ENCODE measurements at places on chromosomes 4 and X.

DNA sequence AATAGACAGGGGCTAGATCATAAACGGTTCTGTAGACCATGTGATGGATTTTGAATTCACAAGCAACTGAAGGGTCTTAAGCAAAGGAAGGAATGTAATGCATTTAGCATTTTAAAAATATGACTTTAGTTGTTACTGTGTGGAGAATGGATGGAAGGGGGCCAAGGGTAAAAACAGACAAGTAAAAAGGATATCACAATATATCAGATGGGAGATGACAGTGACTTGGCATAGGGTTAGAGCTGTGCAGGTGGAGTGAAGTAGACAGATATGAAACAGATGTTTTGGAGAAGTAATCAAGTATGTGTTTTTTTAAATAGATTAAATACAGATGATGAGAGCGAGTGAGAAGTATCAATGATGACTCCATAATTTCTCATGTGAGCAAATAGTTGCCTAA is 1116.0 kb upstream of the TENM3 start:
- H3K27me3 ChIP-seq = no peaks in the 10 kb centered on the region
- no peaks in the 10 kb centered on the region for H3K4me1 ChIP-seq
- H3K27ac ChIP-seq = no peak overlapping the region
- no peak overlapping the region for H3K4me3 ChIP-seq
- no peak for DNase-seq

DNA sequence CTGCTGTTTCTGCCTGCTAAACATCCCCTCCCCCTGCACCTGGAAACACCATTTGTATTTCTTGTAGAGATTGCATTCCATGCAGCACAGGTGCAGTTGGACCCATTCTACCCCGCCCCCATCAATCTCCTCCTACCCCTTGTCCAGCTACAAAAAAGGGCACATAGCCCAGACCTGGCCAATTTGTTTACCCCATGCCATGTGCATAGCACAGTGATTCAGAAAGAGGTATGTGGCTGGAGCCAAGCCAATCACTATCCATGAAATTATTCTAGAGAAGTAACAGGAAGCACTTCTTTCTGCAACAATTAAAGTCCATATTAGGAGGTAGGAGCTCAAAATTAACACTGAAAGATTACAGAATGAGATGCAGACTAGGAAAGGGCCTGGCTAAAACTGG is 20.2 kb upstream of the TMEM184C start:
- H3K4me1 ChIP-seq = no peaks in the 10 kb centered on the region
- H3K27me3 ChIP-seq = no peaks in the 10 kb centered on the region
- DNase-seq = no peak
- no peak overlapping the region for H3K4me3 ChIP-seq
- H3K36me3 ChIP-seq = no peaks in the 10 kb centered on the region

- no peak overlapping the region for H3K4me3 ChIP-seq
- no peak overlapping the region for H3K27ac ChIP-seq
- no peaks in the 10 kb centered on the region for H3K36me3 ChIP-seq
- no peaks in the 10 kb centered on the region for H3K4me1 ChIP-seq
- no peaks in the 10 kb centered on the region for H3K27me3 ChIP-seq
Observed at GRCh38 chrX:123274796-123275195, 90.7 kb downstream of the GRIA3 start.

- H3K4me3 ChIP-seq = no peak overlapping the region
- H3K27me3 ChIP-seq = no peaks in the 10 kb centered on the region
- H3K27ac ChIP-seq = no peak overlapping the region
- no peaks in the 10 kb centered on the region for H3K4me1 ChIP-seq
- H3K36me3 ChIP-seq = no peaks in the 10 kb centered on the region
Observed at GRCh38 chr4:28073860-28074555, 1213.4 kb downstream of the STIM2 start.

DNA sequence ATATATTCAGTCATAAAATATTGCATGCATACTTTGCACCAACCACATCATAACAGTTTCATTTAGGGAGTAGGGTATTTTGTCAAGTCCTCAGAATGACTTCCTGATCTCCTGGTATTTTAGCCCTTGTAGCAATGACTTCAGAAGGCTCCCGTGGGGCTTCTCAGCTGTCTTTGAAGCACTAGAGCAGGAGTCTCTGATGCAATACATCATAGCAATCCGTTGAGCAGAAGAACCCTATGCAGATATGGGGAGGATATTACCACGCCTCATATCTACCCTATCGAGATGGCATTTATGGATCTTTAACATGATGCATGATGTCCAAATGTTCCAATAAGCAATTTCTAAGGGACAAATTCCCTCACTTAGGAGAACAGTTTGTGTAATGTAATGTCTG is 373.7 kb upstream of the FTHL17 start:
- no peaks in the 10 kb centered on the region for H3K36me3 ChIP-seq
- no peak overlapping the region for H3K27ac ChIP-seq
- DNase-seq = no peak
- H3K4me3 ChIP-seq = no peak overlapping the region
- no peaks in the 10 kb centered on the region for H3K27me3 ChIP-seq

- no peaks in the 10 kb centered on the region for H3K27me3 ChIP-seq
- H3K36me3 ChIP-seq = no peaks in the 10 kb centered on the region
- H3K4me3 ChIP-seq = no peak overlapping the region
Observed at GRCh38 chrX:71941776-71942175, 31.1 kb downstream of the NHSL2 start.

GRCh38 chr4:169416997-169417396 is 146.2 kb upstream of the SH3RF1 start:
- no peaks in the 10 kb centered on the region for H3K27me3 ChIP-seq
- no peak overlapping the region for H3K27ac ChIP-seq
- H3K4me3 ChIP-seq = no peak overlapping the region

DNA sequence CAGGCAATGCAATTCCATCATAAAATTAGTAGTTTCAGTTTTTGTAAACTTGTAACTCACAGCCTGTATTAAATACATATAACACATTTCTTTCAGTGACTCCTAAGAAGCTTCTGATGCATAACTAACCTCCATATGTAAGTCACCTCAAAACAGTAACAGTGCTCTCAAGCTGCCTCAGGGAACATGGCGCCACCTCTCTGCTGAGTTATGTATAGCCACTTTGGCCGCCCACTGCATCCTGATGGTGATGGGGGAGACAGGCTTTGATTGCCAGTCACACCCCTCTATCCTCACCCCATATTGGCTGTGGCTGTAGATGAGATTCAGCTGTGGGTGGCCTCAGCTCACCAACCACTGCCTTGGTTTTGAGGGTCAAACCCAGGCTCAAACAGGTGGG is 54.3 kb downstream of the LRBA start:
- H3K4me1 ChIP-seq = no peaks in the 10 kb centered on the region
- no peak for DNase-seq
- no peaks in the 10 kb centered on the region for H3K36me3 ChIP-seq
- H3K4me3 ChIP-seq = no peak overlapping the region
- no peaks in the 10 kb centered on the region for H3K27me3 ChIP-seq
- no peak overlapping the region for H3K27ac ChIP-seq

- no peaks in the 10 kb centered on the region for H3K4me1 ChIP-seq
- H3K4me3 ChIP-seq = no peak overlapping the region
- H3K36me3 ChIP-seq = no peaks in the 10 kb centered on the region
Observed at GRCh38 chr4:156685308-156685707, 286.3 kb downstream of the PDGFC start.

- no peaks in the 10 kb centered on the region for H3K36me3 ChIP-seq
- H3K27me3 ChIP-seq = no peaks in the 10 kb centered on the region
- H3K27ac ChIP-seq = no peak overlapping the region
- no peak for DNase-seq
- H3K4me1 ChIP-seq = no peaks in the 10 kb centered on the region
Observed at GRCh38 chr4:179328627-179329026, 1886.4 kb upstream of the AGA start.

- H3K27ac ChIP-seq = no peak overlapping the region
- DNase-seq = no peak
Observed at GRCh38 chrX:65407157-65407626, 127.4 kb downstream of the LAS1L start.

- H3K36me3 ChIP-seq = peaks cover 13% of the 10 kb centered on the region
- peaks cover 7% of the 10 kb centered on the region for H3K4me1 ChIP-seq
- no peak for DNase-seq
- no peak overlapping the region for H3K27ac ChIP-seq
Observed at GRCh38 chr4:183455431-183456195, 11.2 kb downstream of the CDKN2AIP start.

GRCh38 chrX:40244980-40245379 is 147.2 kb upstream of the BCOR start:
- no peaks in the 10 kb centered on the region for H3K36me3 ChIP-seq
- no peak overlapping the region for H3K27ac ChIP-seq
- peaks cover 10% of the 10 kb centered on the region for H3K4me1 ChIP-seq

GRCh38 chrX:45322820-45323219 is 122.1 kb upstream of the DIPK2B start:
- H3K4me3 ChIP-seq = no peak overlapping the region
- no peaks in the 10 kb centered on the region for H3K36me3 ChIP-seq
- H3K27ac ChIP-seq = no peak overlapping the region
- H3K4me1 ChIP-seq = no peaks in the 10 kb centered on the region
- H3K27me3 ChIP-seq = no peaks in the 10 kb centered on the region

DNA sequence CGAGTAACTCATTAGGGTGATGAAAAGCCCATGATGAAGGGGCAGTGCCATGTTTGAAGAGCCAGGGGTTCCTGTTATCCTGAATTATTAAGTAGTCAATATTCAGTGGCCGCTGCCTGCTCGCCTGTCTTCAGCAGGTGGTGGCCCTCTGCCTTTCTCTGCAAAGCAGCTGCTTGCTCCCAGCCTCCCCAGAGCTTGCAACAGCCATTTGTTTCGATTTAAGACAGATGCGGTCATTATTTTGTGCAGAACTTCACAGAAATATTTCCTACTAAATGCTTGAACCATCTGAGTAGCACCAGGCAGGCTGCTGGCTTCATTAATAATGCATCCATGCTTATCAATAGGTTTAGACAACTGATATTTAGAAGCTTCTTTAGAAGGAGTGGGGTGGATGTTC is 104.3 kb upstream of the TTC29 start:
- no peaks in the 10 kb centered on the region for H3K27me3 ChIP-seq
- no peaks in the 10 kb centered on the region for H3K36me3 ChIP-seq
- H3K27ac ChIP-seq = no peak overlapping the region
- no peak overlapping the region for H3K4me3 ChIP-seq
- H3K4me1 ChIP-seq = no peaks in the 10 kb centered on the region

GRCh38 chr4:42555828-42556227 is 101.1 kb downstream of the ATP8A1 start:
- peaks cover 33% of the 10 kb centered on the region for H3K36me3 ChIP-seq
- no peaks in the 10 kb centered on the region for H3K27me3 ChIP-seq
- no peak overlapping the region for H3K27ac ChIP-seq
- no peak overlapping the region for H3K4me3 ChIP-seq

DNA sequence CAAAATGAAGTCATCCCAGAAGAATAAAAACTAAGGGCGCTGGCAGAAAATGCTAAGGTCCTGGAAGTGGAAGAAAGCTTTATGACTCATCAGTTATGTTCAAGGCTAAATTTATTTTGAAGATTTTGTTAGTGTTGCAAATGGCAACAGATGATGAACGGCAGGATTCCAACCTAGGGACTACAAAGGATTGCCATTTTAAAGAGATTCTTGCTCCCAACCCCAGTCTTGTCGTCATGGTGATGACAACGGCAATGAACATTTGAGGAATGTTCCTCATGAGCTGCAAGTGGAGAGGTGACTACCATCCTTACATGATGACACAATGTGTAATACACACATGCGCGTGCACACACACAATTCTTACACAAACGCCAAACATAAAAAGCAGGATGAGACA is 54.4 kb upstream of the FTHL17 start:
- H3K4me3 ChIP-seq = no peak overlapping the region
- no peak for DNase-seq
- no peaks in the 10 kb centered on the region for H3K36me3 ChIP-seq
- H3K27ac ChIP-seq = no peak overlapping the region
- H3K27me3 ChIP-seq = no peaks in the 10 kb centered on the region

- no peak overlapping the region for H3K4me3 ChIP-seq
- H3K27ac ChIP-seq = no peak overlapping the region
- no peaks in the 10 kb centered on the region for H3K4me1 ChIP-seq
- no peaks in the 10 kb centered on the region for H3K36me3 ChIP-seq
- DNase-seq = no peak
Observed at GRCh38 chr4:19580095-19580494, 671.6 kb upstream of the SLIT2 start.

DNA sequence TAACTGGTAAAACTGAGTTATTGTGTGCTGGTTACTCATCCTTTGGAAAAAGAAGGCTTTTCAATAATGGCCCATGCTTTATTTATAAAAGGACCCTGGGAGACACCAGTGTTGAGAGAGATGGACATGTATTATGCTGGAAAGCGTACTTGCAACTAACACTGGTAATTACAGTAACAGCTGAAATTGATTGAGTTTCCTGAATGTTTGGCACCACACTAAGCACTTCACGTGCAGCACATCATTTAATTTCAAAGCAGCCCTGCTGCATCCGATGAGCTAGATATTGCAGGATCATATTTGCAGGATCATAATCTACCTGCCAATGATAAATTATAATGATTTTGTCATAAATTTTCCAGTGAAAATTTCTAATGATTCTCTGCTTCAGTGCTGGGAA is 81.5 kb downstream of the QRFPR start:
- no peaks in the 10 kb centered on the region for H3K27me3 ChIP-seq
- DNase-seq = no peak
- no peaks in the 10 kb centered on the region for H3K36me3 ChIP-seq
- H3K4me3 ChIP-seq = no peak overlapping the region
- H3K4me1 ChIP-seq = no peaks in the 10 kb centered on the region

DNA sequence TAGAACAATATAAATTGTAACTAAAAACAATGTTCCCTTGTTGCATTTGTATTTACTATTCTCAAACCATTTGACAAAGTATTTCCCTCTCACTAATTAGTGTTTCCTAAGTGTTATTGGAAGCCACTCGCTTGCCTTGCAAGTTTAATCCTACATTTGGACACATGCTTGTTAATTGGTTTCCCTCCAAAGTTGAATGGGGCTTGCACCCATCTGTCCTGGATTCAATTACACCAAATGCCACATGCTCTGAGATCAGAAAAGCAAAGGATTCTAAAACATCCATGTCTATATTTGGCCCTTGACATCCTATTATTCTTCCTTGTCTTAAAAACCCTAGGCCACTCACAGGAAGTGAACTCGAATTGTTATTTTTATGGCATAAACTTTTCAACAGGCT is 146.6 kb downstream of the AMELX start:
- no peak overlapping the region for H3K27ac ChIP-seq
- H3K4me1 ChIP-seq = no peaks in the 10 kb centered on the region
- no peak for DNase-seq
- H3K36me3 ChIP-seq = no peaks in the 10 kb centered on the region

GRCh38 chr4:105808030-105808749 is 87.1 kb upstream of the NPNT start:
- no peaks in the 10 kb centered on the region for H3K36me3 ChIP-seq
- no peak overlapping the region for H3K4me3 ChIP-seq
- no peaks in the 10 kb centered on the region for H3K27me3 ChIP-seq
- no peaks in the 10 kb centered on the region for H3K4me1 ChIP-seq

DNA sequence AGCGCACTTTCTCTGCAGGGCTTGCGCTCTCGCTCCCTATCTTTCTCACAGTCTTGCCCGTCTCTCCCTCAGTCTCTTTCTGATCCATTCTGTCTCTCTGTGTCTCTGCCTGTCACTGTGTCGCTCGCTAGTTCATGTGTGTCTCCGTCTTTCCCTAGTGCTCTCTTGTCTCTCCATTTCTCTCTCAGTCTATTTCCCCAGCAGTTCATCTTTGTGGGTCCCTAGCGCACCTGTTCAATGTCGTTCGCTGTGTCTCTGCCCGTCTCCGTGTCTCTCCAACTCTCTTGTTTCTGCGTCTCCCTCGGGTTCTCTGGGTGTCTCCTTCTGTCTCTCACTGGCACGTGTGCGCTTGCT is 1.5 kb downstream of the GPR101 start:
- peaks cover 2% of the 10 kb centered on the region for H3K4me1 ChIP-seq
- DNase-seq = no peak
- peaks cover 42% of the 10 kb centered on the region for H3K27me3 ChIP-seq
- H3K36me3 ChIP-seq = no peaks in the 10 kb centered on the region

All from T-cell (primary cell).